Stimulated activated CD4-positive, alpha-beta T cell treated with anti-CD3 and anti-CD28 coated beads, TNF-alpha, amount 100 ng/mL, for 1 hour (primary cell): ENCODE measurements at places on chromosomes 1 and 21.

DNA sequence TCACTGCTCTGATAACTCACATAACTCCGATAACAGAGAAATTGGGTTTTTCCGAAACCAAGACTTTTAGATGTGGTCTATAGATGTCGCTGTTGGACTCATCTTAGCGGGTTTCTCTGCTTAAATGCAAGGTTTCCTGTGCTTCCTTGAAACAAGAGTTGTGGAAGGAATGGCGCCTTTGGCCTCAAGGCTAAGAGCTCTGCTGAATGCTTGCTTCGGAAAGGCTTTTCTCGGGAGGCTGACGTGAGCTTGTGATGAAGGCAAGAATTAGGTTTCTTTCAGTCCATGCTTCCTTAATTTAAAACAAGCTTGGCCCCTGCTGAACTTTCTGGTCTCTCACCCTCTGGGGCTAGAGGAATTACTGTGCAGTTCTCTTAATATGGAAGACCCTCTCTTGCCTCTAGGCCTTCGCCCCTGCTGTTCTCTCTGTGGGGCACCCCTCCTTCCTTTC is 113.5 kb downstream of the MAP3K21 start:
- no peak for DNase-seq

- no peak for DNase-seq
Observed at GRCh38 chr1:204150702-204151551, 917 bp downstream of the ETNK2 start.

DNA sequence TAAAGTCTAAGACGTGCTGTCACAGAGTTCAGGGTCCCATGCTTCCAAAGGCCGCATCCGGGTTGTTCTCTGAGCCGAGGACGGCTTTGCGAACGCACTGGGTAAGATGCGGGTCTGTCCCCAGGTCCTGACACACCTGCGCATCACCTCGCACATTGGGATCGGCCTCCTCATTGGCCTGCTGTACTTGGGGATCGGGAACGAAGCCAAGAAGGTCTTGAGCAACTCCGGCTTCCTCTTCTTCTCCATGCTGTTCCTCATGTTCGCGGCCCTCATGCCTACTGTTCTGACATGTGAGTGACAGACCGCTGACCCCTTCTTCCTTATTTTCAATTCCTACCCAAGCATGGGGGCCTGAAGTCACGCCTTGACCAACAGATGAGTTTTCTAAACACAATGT is 25.3 kb downstream of the TFF3 start:
- no peak for DNase-seq

- no peak for DNase-seq
Observed at GRCh38 chr1:202664083-202664482, 46.2 kb downstream of the SYT2 start.

GRCh38 chr1:198326915-198327314 is 170.1 kb downstream of the NEK7 start:
- no peak for DNase-seq

GRCh38 chr1:234743791-234744611 is 134.0 kb upstream of the IRF2BP2 start:
- no peak for DNase-seq

- no peak for DNase-seq
Observed at GRCh38 chr1:85259912-85260274, 431 bp upstream of the C1orf52 start.

GRCh38 chr1:197467881-197468280 is 199.8 kb downstream of the CRB1 start:
- no peak for DNase-seq

DNA sequence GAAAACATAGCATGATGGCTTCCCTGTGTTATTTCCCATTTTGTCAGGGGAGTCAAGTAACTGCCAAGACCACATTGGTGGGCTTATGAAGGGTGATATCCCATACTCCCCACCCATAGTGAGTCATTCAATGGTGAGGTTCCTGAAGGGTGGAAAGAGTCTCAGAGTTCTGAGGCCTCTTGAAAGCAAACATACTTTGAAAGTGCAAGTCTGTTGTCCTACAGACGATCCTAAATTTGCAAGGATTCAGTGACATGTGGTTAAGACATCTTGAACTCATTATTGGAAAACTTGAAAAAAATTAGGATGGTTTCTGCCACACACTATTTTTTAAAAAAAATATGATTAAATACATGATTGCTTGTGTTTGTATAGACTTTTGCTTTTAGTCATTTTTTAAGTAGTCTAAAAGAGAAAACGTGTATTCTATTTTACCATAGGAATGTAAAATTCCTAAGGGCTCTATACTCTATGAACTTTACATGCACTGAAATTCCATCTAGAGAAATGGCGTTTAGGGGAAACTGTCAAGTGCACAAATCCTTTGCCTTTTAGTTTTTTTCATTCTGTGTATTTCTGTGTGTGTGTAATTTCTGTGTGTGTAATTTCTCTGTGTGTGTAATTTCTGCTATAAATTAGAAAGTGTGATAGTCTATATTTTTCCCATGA is 225.5 kb upstream of the ADAMTS5 start:
- DNase-seq: no peak

DNA sequence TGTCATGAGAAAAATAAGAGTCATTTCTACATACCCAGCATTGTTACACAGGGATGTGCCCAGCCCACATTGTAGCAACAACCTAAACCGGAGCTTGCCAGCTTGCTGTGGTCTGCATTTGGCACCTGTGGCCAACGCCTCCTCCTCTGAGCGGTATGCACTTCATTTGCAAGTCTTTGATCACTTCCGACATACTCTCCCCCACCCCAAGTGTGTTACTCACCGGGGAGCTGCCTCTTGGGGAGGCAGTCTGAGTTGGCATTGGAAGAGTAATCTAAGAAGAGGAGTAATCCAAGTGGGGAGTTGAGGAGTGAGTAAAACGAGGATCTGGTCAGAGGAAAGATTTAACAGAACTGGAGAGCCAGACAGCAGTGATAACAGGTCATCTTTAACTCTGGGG is 3.8 kb downstream of the BCL9 start:
- DNase-seq: peak; percentile 68

- DNase-seq: no peak
Observed at GRCh38 chr1:154493276-154493675, 8.7 kb upstream of the TDRD10 start.

- no peak for DNase-seq
Observed at GRCh38 chr1:23585321-23586022, 26.2 kb upstream of the ID3 start.

GRCh38 chr1:18965206-18966173 is 9.0 kb upstream of the IFFO2 start:
- no peak for DNase-seq

DNA sequence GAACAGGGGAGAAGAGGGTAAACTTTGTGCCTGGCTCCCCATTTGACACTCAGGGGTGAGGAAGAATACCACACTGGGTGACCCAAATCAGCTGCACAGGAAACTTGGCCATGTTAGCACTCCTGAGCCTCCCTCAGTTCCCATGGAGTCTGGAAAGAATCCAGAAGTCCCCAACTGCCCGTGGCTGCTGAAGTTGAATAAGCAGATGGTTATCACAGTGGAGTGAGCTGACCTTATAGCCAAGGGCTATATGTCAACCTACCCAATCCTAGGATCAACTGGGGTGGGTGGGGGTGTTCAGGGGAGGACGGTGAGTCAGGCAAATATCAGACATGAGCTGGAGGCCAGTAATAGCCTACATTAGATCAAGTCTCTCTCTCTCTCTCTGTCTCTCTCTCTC is 20.4 kb downstream of the KCNH1 start:
- no peak for DNase-seq

GRCh38 chr1:236301958-236302335 is 20.2 kb upstream of the ERO1B start:
- DNase-seq: no peak

GRCh38 chr1:216566641-216567205 is 143.5 kb upstream of the USH2A start:
- DNase-seq: no peak

GRCh38 chr1:40802078-40802741 is 18.6 kb downstream of the KCNQ4 start:
- DNase-seq: peak; percentile 73

DNA sequence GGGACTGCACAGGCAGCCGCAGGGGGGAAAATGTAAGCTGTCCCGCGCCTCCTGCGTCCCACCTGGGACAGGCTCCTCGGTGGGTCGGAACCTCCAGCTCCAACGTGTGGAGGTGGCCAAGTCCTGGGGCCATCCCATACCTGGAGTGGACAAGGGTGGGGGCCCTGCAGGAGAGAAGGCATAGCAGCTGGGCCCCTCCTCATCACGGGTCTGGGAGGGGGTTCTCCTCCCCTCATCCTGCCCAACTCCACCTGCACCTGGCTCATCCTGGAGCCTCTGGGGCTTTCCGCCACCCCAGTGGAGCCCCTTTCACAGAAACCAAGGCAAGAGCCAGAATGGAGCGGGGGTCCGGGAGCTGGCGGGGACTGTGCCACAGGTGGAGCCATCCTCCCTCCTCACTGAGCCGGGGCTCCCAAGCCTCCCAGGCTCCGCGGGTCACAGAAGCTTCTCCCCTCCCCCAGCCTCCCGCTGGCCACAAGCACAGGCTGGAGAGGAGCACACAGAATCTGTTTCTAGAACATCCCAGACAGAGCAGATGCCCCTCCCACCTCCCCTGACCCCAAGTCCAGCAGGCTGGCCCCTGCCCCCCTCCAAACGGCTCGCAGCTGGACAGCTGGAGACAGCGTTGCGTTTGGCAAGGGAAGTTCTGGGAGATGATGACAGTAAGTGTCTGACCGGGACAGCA is 65.8 kb downstream of the MEGF6 start:
- no peak for DNase-seq

DNA sequence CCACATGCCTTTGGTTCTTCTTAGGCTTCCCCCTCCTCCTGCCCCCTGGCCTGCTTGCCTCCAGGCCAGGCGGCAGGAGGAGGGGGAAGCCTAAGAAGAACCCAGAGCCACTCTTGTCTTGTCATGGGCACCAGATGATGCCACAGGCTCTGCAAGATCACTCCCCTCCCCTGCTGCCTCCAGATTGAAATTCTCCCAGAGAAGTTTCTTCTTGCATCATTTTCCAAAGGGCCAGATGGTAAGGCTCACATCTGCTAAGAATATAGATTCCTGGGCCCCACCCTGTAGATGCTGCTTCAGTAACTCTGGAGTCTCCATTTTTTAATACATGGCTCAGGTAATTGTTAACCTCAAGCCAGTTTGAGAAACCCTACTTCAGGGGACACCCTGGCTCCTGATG is 60.8 kb downstream of the FAM163A start:
- no peak for DNase-seq

GRCh38 chr1:202320081-202320405 is 21.7 kb downstream of the UBE2T start:
- DNase-seq: no peak

GRCh38 chr1:236812334-236813030 is 17.4 kb downstream of the MTR start:
- no peak for DNase-seq

GRCh38 chr1:66478116-66478515 is 55.8 kb upstream of the SGIP1 start:
- no peak for DNase-seq

DNA sequence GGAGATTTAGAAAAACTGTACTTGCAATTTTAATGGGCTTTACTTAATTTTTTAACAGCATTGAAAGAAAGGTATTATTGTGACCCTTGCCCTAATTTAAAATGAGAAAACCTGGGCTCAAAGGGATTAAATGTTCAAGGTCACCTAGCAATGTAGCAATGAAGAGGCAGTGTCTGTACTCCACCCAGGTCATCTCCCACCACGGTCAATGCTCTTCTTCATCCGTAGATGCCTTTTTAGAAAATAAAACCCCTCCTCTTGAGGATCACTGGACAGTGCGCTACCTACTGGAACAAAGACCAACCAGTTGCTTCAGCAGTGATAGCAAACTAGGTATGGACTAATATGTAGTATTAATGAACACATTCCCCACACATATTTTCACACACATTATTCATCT is 29.8 kb upstream of the HAO2 start:
- no peak for DNase-seq

GRCh38 chr1:95169548-95169947 is 52.4 kb downstream of the TLCD4 start:
- no peak for DNase-seq

- DNase-seq: no peak
Observed at GRCh38 chr1:168498159-168498631, 45.6 kb downstream of the XCL2 start.

GRCh38 chr21:34745557-34746255 is 76.9 kb downstream of the CLIC6 start:
- peak; percentile 7 for DNase-seq

- no peak for DNase-seq
Observed at GRCh38 chr21:39700318-39700717, 44.7 kb upstream of the IGSF5 start.

DNA sequence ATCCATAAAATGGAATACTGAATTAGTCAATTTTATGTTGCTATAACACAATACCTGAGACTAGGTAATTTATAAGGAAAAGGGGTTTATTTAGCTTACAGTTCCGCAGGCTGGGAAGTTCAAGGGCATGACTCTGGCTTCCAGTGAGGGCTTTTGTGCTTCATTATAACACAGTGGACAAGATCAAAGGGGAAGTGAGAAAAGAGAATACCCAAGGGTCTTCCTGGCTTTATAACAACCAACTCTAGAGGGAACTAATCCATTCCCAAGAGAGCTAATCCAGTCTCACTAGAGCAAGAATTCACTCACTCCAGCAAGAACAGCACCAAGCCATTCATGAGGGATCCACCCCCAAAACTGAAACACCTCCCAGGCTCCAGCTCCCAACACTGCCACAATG is 3.1 kb downstream of the KIFAP3 start:
- DNase-seq: no peak

- no peak for DNase-seq
Observed at GRCh38 chr1:42841440-42842147, 4.8 kb upstream of the ZNF691 start.

GRCh38 chr1:233479110-233479890 is 134.6 kb upstream of the KCNK1 start:
- DNase-seq: no peak

DNA sequence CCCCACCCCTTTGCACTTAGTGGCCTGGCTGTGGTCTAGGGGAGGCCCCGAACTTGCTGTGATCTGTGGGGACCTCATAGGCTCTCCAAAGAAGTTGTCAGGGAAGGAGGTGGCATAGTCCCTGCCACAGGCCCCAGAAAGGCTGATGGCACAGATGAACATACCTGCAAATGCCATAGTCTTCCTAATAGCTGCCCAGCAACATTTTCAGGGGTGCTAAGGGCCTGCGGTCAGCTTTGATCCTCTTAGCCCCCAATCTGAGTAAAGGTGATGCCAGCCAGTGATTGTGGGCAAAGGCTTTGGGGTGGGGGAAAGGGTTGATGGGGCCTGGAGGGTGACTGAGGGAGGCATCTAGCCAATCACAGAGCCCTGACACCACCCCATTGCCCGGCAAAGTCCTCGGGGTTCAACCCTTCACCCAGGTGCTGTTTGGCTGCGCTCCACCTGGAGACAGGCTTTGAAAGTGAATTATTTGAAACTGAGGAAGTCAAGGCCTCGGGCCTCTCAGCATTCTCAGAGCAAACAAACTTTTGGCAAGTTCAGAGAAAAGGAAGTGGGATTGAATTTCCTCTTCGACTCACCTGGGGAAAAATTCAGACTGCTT is 35.8 kb downstream of the PAX7 start:
- DNase-seq: no peak

GRCh38 chr21:30391492-30392025 is 4.3 kb upstream of the KRTAP13-1 start:
- no peak for DNase-seq

- DNase-seq: no peak
Observed at GRCh38 chr1:194833111-194833510, 1646.7 kb upstream of the B3GALT2 start.
